ENCODE measurements at places on chromosomes 6 and 20. TPM values are rescaled to one million over a fixed set of nuclear protein-coding genes. Genes with fewer than 3 reads are reported as not detected.

DNA sequence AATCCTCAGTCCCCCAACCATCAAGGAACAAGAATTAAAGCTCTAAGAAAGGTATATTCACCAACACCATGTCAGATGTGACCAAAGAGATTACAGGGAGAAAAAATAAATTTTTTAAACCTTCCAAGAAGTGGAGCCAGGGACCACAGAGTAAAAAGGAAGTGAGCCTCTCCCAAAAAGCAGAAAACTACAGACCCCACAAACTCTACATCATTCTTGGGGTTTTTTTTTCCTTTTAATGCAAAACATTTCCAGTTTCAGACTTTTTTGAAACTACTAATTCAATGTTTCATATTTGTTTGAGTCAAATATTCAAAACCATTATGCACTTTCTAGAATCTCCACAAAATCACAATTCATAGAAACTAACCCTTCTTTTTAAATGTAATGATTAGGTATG is 6.8 kb upstream of the IL17F start:
- no peak for DNase-seq

GRCh38 chr6:32436995-32437836 is 2.5 kb upstream of the HLA-DRA start:
- no peak for DNase-seq

- no peak for DNase-seq
Measured at GRCh38 chr20:58839474-58839874, 11.2 kb downstream of the GNAS-AS1 start.

- DNase-seq: peak; percentile 44
Measured at GRCh38 chr20:2822073-2822472, 5.9 kb downstream of the TMEM239 start.

Gene IL20RA
- 0.07 TPM for total RNA-seq

DNA sequence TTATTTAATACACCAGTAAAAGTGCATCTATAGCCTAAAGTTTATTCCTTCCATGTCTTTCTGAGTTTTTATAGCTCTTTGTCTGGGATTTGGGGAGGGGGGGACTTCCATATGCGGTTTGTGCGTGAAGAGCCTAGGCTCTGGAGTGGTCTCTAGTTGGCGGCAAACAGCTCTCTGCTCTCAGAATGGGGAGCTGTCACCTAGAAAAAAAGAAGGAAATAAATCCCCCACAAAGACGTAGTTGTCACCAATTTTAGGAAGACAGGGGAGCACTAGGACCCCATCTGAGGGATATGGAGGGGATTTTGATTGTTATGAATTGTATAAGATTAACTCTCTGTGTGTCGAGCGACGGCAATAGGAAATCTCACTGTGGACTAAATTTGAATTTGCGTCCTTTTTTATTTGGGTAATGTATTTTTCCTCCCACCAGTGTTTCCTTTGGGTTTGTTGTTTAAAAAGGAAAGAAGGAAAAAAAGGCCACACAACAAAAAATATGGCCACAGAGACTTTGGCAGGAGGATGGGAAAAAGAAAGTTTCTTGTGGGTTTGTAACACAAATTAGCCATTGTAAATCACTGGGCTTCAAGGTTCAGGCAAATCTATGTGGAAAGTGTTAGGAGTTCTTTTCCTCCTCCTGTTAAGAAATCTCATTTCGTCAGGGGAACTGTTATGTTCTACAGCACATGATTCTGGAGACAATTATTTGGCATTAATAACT is 7.4 kb downstream of the POU3F2 start:
- peak; percentile 38 for DNase-seq

Gene MEA1
- total RNA-seq: 55.9 TPM

GRCh38 chr6:4647414-4648365 is 128.5 kb upstream of the CDYL start:
- peak; percentile 72 for DNase-seq

GRCh38 chr6:71254323-71254722 is 34.3 kb upstream of the OGFRL1 start:
- no peak for DNase-seq

Gene RIPPLY2
- total RNA-seq: not detected

- peak; percentile 98 for DNase-seq
Measured at GRCh38 chr20:17843246-17844132, 125.1 kb downstream of the SNX5 start.

GRCh38 chr6:42556462-42556861 is 7.4 kb upstream of the UBR2 start:
- no peak for DNase-seq

DNA sequence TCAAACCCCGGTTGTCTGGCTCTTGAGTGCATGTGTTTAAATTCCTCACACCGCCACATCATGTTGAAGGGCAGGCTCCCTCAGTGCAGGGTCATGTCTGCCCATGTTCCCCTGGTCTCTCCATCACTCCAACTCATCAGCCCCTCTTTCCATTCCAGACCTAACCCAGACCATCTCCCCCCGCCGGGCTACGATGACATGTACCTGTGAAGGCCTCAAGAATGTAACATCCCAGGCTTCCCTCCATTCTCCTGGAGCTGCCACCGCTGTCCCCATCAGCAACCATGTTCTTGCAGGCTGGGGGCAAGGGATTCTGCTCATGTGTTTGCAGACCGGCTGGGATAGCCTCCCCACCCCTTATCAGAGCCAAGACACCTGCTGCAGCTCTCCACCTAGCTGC is 19.9 kb downstream of the TMEM74B start:
- DNase-seq: no peak

DNA sequence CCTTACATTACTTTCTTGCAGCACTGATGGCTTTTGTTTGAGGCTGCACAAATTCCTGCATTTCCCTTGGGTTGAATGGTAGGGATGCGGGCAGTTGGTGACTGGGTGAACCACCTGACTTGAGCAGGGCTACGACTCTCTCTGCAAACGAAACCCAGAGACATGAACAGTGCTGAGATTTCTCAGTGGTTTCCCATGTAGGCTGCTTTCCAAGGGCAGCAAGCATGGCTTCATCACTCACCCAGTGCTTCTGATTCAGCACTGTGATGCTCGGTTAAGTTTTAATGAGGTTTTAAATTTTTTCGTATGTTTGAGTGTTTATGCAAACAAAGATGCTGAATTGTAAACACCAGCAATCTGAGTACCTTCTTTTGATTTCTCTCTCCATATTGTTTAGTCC is 127.2 kb downstream of the MTHFD1L start:
- DNase-seq: no peak

GRCh38 chr6:11921017-11921438 is 91.1 kb upstream of the HIVEP1 start:
- DNase-seq: peak; percentile 93

Gene AVP
- not detected for total RNA-seq

DNA sequence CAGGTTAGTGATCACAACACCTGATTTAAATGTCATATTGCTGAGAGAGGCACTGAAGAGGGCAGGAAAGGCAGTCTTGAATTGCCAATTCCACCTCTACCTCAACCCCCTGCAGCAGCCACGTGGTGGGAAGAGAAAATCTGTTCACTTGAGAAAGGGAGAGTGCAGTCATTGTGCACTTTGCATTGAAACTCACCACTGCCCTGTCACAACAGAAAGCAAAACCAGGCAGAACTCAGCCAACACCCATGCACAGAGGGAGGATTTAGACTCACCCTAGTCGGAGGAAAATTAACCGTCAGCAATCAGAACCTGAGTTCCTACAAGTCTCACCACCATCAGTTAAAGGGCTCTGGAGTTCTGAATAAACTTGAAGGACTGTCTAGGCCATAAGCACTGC is 1040.2 kb downstream of the HACE1 start:
- no peak for DNase-seq

Gene TFAP2C
- total RNA-seq: 2.2 TPM

GRCh38 chr6:39156801-39157200 is 41.8 kb upstream of the SAYSD1 start:
- DNase-seq: no peak

DNA sequence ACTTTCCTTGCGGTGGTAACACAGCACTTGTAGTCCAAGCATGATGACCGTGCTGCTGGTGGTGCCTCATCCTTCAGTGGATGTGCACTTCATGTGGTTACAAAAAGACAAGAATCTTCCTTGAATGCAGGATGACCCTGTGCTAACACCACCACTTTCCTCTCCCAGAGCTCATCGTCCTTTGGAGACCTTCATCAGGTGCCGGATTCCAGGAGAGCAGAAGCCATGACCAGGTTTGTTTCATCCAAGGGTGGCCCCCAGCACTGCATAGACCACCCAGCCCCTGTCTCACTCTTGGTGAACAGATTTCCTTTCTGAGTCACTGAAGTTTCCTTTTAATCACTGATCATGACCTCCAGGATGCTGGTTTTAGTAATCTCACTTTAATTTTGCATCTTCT is 101.2 kb upstream of the SYNDIG1 start:
- no peak for DNase-seq

Gene GRM1
- 0.07 TPM for total RNA-seq

- peak; percentile 62 for DNase-seq
Measured at GRCh38 chr20:8156235-8157079, 24.4 kb downstream of the PLCB1 start.

Gene CDH4
- total RNA-seq: 3.2 TPM

- no peak for DNase-seq
Measured at GRCh38 chr6:111781041-111781708, 92.1 kb downstream of the FYN start.

Gene VAPB
- total RNA-seq: 57.6 TPM

- peak; percentile 66 for DNase-seq
Measured at GRCh38 chr6:158207422-158207788, 39.3 kb downstream of the GTF2H5 start.

GRCh38 chr6:113558966-113559365 is 298.2 kb upstream of the MARCKS start:
- peak; percentile 76 for DNase-seq

Gene LHFPL5
- total RNA-seq: not detected

Gene MANEA
- total RNA-seq: 12.4 TPM

DNA sequence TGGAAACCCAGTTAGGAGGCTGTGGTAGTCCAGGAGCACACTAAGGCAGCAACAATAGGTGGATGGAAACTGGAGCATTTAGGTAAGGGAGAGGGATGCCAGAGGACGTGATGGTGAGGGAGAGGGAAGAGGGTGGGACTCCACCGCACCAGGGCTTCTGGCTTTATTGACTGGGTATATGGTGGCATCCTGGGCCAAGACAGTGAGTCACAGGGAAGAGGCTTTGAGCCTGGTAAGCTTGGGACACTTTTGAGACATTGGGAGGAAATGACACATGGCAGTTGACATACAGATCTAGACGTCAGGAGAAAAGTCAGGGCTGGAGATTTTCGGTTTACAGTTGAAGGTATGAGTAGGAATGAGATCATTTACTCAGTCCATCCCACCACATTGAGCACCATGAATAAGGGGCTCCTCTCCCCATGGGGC is 14.9 kb downstream of the NT5E start:
- DNase-seq: peak; percentile 91

DNA sequence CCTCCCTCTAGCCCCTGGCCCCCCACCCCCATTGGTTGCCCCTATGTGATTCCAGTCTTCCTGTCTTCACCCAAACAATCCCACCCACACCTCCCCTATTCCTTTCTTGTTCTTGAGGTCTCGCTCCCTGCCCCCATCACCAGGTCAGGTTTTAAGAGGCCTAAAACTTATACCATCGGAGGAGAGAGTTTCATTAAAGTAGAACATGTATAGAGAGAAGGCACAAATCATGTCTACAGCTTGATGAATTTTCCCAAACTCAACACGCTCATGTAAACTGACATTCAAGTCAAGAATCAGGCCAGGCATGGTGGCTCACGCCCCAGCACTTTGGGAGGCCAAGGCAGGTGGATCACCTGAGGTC is 44.5 kb downstream of the TGM2 start:
- DNase-seq: no peak

DNA sequence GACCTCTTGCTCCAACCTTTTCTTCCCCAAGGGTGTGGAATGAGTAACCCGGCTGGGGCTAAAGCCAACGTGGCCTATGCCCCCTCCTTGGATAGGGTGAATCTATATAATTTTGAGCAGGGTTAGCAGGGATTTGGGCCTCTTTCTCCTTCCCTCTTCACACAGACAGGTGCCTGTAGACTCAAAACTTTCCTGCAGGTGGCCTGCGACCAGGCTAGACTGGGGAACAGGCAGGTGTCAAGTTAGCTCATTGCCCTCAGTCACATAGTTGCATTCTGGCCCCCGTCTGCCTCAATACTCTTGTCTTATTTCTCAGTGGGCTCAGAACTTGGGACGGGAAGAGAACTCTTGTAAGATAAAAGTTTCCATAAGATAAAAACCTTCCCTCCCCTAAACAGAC is 243.0 kb downstream of the ATXN1 start:
- no peak for DNase-seq

- no peak for DNase-seq
Measured at GRCh38 chr6:33848484-33848883, 44.7 kb upstream of the MLN start.

GRCh38 chr6:12426121-12426520 is 136.0 kb downstream of the EDN1 start:
- DNase-seq: no peak

Gene SLC4A11
- 3.9 TPM for total RNA-seq

- no peak for DNase-seq
Measured at GRCh38 chr6:22952097-22952496, 382.7 kb downstream of the HDGFL1 start.

DNA sequence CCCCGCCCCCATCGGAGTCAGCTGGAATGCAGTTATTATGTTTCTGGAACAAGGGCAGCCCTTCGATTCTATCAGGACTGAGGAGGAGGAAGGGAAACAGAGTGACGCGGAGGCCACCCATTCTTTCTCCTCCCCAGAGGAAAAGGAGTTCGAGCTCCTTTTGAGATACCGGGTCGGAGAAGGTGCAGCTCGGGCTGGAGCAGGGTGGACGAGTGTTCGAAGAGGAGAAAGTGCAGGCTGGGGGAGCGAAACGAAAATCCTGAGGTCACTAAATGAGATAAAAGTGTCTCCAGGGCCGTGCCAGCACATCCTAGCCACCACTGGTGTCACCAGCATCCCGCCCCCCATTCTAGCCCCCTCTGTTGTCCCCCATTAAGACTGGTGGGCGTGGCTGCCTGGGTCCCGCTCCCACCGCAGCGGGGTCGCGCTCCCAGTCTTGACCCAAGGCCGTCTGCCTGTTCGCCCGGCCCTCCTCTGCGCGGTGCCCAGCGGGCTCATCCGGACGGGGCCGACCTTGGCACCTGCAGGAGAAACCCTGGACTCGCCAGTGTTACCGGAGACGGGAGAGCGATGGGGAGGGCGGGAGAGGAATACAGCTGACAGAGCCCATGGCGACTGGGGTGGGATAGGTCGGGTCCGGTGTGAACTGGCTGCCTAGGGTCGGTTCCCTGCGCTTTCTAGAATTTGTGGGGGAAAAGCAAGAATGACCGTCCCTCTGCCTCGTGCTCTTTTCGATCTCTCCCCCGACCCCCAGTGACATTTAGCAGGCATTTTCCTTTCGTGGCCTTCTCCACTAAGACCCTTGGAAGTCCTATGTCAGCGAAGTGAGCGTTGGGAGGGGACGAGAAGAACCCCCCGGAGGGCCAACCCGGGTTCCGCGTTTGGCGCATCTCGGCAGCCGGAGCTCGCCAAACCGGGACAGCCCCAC is 16.2 kb downstream of the FOXA2 start:
- no peak for DNase-seq

DNA sequence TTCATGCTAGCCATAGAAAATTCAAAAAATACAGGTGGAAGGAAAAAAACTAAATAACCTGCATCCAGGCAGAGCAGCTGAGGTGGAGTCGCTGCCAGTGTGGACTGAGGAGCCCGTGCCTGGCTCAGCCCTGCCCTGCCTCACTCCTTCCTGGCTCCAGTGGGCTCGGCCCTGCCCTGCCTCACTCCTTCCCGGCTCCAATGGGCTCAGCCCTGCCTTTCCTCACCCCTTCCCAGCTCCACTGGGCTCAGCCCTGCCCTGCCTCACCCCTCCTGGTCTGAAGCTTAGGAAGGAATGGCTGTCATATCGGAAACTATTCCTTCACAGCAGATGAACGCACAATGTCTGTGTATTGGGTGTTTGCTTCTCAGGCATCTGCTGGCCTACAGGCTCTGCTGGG is 142.1 kb downstream of the SMOC2 start:
- DNase-seq: no peak

All from astrocyte (in vitro differentiated cells and primary cell).